ENCODE measurements at places on chromosomes 5 and 9. TPM values are rescaled to one million over a fixed set of nuclear protein-coding genes. Genes with fewer than 3 reads are reported as not detected.
A peak's percentile ranks its signal among the peaks of the same experiment; 100 is the strongest.

- no peak for DNase-seq
These were observed 113.1 kb downstream of the PSD2 start for GRCh38 chr5:139908749-139909148.

DNA sequence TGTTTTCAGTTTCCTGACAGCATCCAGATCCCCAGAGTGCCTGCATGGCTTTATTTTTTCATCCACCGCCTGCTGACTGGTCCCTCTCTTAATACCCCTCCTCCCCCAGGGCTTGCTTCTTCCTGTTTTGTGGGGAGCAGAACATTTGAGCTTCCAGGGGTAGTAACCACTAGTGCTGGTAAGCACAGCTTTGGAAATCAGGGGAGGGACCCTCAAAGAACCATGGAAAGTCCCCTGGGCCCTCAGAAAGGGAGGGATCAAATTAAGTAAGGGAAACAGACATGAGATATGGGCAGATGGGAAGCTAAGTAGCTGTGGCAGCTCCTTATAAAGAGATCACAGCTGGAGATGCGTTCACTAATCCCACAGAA is 26.8 kb downstream of the GRIA1 start:
- DNase-seq, result no peak

- DNase-seq, result no peak
These were observed 119.1 kb downstream of the VAV2 start for GRCh38 chr9:133873009-133873408.

- DNase-seq, result no peak
These were observed 83.1 kb upstream of the RASA1 start for GRCh38 chr5:87184605-87185004.

DNA sequence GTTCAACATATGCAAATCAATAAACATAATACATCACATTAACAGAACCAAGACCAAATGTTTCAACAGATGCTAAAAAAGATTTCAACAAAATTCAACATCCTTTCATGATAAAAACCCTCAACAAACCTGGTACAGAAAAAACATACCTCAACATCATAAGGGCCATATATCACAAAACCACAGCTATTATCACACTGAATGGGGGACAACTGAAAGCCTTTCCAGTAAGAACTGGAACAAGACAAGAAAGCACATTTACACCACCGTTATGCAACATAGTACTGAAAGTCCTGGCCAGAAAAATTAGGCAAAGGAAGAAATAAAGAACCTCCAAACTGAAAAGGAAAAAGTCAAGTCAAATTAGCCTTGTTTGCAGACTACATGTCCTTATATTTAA is 93.6 kb downstream of the DTWD2 start:
- DNase-seq, result no peak

DNA sequence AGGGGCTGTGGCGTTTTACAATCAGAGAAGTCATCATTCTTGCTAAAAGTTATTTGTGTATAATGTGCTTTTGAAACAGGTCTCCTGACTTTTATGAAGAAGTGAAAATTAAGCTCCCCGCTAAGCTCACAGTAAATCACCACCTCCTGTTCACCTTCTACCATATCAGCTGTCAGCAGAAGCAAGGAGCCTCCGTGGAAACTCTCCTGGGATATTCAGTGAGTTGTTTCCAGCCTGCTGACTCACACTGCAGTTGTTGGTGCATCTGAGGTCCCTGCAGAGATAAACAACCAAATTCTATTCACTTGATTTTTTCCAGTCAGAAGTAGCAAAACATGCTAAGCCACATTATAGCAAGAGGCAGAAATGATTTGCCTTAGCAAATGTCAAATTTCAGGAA is 156.7 kb downstream of the DOCK8 start:
- no peak for DNase-seq

- DNase-seq, result no peak
These were observed 24.0 kb downstream of the HSPA4 start for GRCh38 chr5:133075572-133076536.

DNA sequence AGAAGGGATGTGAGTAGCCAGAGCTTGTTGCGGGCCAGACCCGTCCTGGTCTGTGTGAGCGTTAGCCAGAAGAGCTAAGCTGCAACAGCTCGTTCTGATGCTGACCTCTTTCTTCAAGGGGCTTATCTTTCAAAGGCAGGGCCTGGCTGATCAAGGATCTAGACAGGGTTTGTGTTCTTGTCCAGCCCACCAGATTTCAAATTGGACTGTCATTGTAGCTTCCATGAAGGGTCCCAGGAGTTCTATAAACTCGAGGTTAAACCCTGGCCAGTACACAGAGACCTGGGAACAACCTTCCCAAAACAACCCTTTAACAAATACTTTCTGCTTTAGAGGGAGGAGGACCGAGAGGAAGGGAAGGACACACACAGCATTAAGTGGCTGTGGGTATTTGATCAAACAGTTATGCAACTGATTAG is 153.0 kb upstream of the TUT7 start:
- DNase-seq, result no peak

DNA sequence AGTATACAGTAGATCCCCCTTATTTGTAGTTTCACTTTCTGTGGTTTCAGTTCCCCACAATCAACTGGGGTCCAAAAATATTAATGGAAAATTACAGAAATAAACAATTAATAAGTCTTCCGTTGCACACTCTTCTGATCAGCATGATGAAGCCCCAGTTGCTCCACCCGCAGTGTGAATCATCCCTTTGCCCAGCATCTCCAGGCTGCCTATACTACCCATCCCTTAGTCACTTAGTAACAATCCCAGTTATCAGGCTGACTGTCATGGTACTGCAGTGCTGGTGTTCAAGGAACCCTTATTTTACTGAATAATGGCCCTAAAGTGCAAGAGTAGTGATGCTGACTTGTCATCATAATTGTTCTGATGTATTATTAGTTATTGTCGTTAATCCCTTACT is 28.9 kb downstream of the SHC3 start:
- DNase-seq, result no peak

DNA sequence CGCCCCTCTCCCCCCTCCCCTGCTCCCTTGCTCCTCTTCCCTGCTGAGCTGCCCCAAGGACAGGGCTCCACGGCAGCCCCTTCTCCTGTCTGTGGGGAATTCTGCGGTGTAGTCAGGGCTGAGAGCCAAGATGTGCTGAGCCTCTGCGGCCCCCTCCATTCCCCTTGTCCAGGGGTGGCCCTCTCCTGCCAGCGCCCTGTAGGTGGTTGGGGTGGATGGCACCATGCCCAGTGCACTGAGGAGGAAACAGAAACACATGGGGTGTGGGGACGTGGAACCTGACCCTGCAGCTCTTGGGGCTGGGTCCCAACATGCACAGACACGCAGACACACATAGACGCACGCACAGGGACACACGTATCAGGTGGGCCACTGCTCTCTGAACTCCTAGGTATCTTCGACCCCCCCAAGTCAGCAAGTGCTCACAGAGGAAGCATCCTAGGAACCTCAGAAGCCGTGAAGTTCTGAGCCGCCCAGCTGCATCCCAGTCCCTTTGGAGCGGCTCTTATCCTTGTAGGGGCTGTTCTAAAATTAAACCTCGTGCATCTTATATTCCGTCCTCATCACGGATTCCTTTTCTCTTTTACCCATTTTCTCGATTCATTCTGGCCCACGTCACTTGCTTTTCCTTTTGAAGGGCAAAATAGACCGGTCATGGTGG is 64.8 kb downstream of the HMCN2 start:
- DNase-seq, result no peak

GRCh38 chr5:122584411-122585300 is 190.2 kb upstream of the SNX2 start:
- DNase-seq, result peak; percentile 13

Gene FOXD4L5
- 0.27 TPM for polyA plus RNA-seq

Gene CNOT8
- 85.9 TPM for polyA plus RNA-seq

Gene KCNIP1
- polyA plus RNA-seq, result 10.8 TPM

Gene HAPLN1
- 9.7 TPM for polyA plus RNA-seq

Gene FGF10
- polyA plus RNA-seq, result 8.7 TPM
